ENCODE measurements at places on chromosomes 2 and 18. TPM values are rescaled to one million over a fixed set of nuclear protein-coding genes. Genes with fewer than 3 reads are reported as not detected.

Gene SMYD1
- total RNA-seq = not detected

Gene PPIL3
- total RNA-seq = 59.1 TPM

Gene NOL4
- total RNA-seq = not detected

Gene CNRIP1
- total RNA-seq = 0.78 TPM

Gene TTN
- total RNA-seq = 36.9 TPM

Gene FSHR
- not detected for total RNA-seq

Gene MLPH
- not detected for total RNA-seq

Gene CELF4
- not detected for total RNA-seq

GRCh38 chr2:238240757-238241711 is 1.2 kb upstream of the HES6 start:
- DNase-seq = no peak

DNA sequence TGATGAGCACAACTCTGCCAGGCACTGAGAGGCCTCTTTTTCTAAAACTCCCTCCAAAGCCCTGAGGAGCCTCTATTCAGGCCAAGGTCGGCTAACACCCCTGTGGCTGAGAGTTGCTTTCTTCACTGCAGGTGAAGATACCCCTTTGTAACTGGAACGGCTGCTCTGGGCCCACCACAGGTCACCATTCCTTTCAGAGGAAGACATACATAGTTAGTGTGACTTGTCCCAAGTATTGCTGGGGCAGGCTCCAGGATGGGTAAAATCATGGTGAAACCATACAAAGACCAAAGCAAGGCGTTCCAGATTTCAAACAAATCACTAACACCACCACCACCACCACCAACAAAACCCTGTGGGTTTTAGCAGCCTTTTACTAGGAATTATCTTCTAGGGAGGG is 36.8 kb downstream of the CHST10 start:
- DNase-seq = no peak

DNA sequence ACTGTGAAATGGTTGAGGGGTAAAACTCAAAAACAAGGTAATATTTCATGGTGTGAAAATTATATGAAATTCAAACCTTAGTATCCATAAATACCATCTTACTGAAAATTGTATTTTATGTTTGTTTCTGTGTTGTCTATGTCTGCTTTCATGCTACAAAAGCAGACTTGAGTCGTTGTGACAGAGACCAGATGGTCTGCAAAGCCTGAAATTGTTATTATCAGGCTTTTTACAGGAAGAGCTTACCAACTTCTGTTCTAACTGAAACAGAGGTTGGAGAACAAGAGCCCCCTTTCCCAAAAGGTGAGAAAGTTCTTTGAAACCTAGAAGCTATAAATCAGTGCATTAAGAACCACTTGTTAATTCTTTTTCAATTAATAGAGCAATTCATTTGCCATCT is 110.0 kb downstream of the COL4A4 start:
- no peak for DNase-seq

- peak; percentile 65 for DNase-seq
These were observed 35.0 kb upstream of the PSMD14 start for GRCh38 chr2:161273038-161273760.

GRCh38 chr2:10285556-10286198 is 17.0 kb upstream of the HPCAL1 start:
- DNase-seq = no peak

- DNase-seq = no peak
These were observed 27.0 kb downstream of the NFATC1 start for GRCh38 chr18:79422783-79423165.

- no peak for DNase-seq
These were observed 4.9 kb upstream of the TTC21B start for GRCh38 chr2:165958313-165958960.

GRCh38 chr2:238973038-238973739 is 125.3 kb downstream of the TWIST2 start:
- DNase-seq = no peak

DNA sequence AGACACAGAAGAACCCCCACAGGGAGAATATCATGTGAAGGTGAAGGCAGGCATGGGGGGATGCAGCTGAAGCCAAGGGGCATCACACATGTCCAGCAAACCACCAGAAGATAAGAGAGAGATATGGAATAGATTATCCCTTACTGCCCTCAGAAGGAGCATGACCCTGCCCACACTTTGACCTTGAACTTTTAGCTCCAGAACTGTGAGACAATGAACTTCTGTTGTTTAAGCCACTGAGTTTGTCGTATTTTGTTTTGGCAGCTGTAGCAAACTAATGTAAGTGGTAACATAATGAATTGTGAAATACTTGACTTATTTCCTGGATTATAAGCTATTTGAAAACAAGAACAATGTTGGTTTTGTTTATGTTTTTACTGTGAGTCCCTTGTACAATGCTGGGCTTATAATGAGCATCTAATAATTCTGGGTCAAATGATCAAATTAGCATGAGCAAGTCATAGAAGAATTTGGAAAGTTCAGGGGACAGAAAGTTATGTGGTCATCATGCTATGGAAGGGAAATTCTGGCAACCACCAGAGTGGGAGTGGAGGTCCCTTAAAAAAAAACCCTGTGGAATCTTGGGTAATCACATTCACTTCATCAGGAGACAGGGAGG is 541.0 kb upstream of the KLHL29 start:
- no peak for DNase-seq

DNA sequence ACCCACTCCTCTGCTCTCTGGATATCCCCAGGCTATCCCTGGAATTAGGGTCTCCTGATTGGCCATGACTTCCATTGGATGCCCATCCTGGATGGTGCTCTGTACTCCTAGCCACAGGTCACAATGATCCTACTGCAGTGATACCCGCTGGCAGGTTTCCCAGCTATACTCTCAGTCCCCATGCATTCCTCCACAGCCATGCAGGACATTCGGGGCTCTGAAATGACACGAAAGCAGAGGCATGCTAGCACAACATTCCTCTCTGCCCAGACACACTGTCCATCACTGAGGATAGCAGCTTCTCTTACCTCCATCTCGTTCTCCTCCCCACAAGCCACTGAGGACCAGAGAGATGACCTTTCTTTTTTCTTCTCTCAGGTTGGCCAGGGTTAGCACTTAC is 51.7 kb upstream of the SPATS2L start:
- no peak for DNase-seq

DNA sequence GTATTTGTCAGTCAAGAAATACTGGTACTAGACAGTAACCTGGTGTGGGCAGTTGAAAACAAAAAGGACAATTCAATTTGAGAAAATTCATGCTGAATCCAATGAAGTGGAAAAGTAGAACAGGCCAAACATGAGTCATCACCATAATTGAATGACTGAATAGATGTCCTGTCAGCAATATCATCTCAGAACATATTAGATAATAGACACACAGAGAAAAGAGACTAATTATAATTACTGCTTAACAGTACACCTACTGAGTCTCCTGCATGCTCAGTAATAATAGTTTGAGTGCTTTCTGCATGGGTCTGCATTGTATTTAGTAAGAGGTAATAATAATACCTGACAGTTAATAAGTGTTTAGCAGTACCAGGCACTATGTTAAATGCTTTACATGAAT is 138.6 kb upstream of the ZC3H15 start:
- no peak for DNase-seq

- DNase-seq = no peak
These were observed 308.1 kb downstream of the ZEB2 start for GRCh38 chr2:144211826-144212225.

DNA sequence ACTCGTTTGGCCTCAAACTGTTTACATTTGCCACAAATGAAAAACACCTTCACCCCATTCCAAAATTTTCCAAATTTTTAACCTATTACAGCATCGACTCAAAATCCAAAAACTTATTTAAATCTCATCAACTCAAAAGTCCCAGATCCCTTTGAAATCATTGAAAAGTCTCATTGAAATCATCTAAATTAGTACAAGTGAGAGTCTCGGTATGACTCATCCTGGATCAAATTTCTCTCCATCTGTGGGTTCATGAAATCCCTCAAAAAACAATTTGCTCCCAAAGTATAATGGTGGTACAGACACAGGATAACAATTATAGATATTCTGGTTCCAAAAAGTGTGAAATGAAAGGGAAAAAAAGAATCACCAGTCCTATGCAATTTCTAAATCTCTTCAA is 65.1 kb downstream of the LRP1B start:
- DNase-seq = no peak

GRCh38 chr18:23934252-23934651 is 80.3 kb upstream of the TTC39C start:
- DNase-seq = no peak

GRCh38 chr2:201357221-201357620 is at the start of gene FLACC1:
TSS of gene FLACC1 (minus strand) at chr2:201357345. CDS start at chr2:201351404, 5,941 bp downstream.
- DNase-seq = no peak

GRCh38 chr2:188122985-188123384 is 168.7 kb upstream of the GULP1 start:
- no peak for DNase-seq

- no peak for DNase-seq
These were observed 297.4 kb downstream of the TGIF1 start for GRCh38 chr18:3747176-3747973.

GRCh38 chr2:241906826-241907570 is 37.5 kb downstream of the RTP5 start:
- no peak for DNase-seq

GRCh38 chr2:68466361-68466777 is 725 bp downstream of the FBXO48 start:
- DNase-seq = peak; percentile 74

DNA sequence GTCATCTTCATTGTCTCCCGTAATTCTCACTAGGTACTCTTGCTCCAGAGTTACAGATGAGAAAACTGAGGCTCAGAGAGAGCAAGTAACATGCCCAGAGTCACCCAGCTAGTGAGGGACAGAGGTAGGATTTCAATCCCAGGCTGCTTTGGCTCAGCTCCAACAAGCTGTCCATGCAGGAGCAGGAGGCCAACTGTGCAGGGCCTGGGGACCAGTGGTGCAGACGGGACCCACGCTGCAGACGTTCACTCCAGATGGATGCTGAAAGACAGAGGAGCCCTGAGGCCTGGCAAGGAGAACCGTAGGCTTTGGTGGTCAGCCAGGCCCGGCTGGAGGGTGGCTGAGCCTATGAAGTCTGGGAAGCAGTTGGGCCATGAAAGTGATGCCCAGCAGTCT is 102.6 kb downstream of the MCFD2 start:
- no peak for DNase-seq

DNA sequence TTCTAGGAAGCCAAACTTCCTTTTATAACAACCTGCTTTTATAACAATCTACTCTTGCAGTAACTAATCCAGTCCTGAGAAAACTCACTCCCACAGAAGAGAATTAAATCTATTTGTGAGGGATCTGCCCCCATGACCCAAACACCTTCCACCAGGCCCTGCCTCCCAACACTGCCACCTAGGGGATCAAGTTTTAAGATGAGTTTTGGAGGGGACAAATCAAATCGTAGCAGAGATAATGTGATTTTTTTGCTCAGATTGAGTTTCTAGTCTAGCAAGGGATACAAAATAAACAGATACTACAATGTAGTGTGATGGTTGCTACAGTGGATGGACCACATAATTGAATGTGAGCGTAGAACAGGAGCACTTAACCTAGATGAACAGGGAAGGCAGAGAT is 52.2 kb downstream of the NCOA1 start:
- DNase-seq = no peak

GRCh38 chr2:2933426-2933825 is 444.2 kb downstream of the EIPR1 start:
- no peak for DNase-seq

Measured in naive thymus-derived CD4-positive, alpha-beta T cell (primary cell).